ENCODE measurements at places on chromosomes 7 and 10.

GRCh38 chr10:31816318-31816717 lies 112.3 kb downstream of the ARHGAP12 start:
- no peak for DNase-seq

- no peak for DNase-seq
These were observed 7.8 kb upstream of the SRRM3 start for GRCh38 chr7:76193883-76194282.

DNA sequence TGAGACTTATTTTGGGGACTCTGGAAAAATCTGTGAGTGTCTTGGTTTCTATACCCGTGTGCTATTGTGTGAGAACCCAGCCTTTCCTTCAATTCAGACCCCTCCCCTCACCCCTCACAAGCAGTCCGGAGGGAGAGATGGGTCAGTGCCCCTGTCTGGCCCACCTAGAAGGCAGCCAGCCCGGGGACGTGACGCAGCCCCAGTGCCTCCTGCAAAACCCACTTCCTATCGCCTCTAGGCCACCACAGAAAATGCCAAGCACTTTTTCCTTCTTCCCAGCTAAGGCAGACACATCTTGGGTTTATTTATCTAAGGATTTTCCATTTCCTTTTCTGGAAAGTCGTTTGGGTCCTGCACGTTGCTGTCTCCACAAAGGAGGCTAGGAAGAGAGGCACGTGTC lies 11.6 kb upstream of the AQP1 start:
- no peak for DNase-seq

DNA sequence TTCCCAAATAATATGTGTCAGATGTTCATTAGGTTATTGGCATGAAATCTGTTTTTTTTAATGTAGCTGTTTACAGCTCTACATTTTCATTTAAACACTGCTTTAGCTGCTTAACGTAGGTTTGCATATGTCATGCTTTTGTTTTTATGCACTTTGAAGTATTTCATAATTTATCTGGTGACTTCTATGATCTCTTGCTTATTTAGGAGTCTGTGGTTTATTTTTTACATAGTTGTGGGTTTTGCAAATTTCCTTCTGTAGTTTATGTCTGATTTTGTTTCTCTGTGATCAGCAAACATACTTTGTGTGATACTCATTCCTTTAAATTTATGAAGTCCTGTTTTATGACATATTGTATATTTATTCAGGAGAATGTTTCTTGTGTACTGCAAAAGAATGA lies 606.5 kb upstream of the PFKP start:
- peak; percentile 24 for DNase-seq

GRCh38 chr7:2751086-2751485 lies 63.1 kb downstream of the AMZ1 start:
- DNase-seq: no peak

DNA sequence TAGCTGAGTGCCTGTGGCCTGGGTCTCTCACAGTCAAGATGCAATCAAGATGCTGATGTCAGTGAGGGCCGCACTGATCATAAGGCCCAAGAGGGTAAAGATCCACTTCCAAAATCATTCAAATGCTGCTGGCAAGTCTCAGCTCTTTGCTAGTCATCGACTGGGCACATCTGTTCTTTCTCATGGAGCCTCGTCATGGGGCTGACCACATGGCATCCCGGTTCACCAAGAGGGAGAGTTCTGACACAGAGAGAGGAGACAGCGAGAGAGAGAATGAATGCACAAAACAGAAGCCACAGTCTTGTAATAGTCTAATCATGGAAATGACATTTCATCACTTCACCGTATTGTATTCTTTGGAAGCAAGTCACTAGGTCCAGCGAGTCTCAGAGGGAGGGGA lies 1067.5 kb upstream of the C7orf33 start:
- no peak for DNase-seq

GRCh38 chr7:5546626-5547025 lies 123.0 kb upstream of the TNRC18 start:
- DNase-seq: no peak

DNA sequence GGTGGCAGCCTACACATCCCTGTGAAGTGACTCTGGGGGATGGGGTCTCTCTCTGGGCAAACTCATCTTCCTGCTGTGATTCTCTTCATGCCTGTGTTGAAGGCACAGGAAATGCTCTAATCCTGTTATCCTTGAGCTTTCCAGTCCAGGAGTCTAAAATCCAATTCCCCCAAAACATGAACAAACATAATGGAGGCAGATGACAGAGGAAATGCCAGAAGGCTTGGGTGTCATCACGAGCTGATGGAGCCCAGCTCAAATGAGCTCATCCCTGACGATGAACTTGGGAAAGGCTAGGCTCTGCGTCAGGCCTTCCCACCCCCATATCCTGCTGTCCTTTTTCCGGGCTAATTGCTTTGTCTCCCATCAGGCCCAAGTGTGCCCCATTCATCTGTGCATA lies 165.9 kb upstream of the PODXL start:
- DNase-seq: no peak

DNA sequence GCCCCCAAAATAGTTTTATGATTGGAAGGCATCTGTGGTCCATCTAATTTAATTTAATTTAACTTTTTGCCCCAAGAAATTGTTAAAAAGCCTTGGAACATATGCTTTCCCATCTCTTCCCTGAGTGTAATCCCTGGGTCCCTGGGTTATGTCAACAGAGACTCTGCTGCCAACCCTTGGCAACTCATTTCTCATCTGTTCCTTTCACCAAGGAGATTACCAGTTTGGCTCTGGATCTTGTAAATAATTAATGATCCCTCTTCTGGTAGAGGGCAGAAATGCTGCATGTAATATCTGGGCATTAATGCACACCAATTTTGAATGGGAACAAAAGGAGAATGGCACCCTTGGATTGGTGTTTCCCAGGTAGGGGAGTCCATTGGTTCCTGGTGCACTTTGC lies 514.2 kb downstream of the CCSER2 start:
- DNase-seq: no peak

DNA sequence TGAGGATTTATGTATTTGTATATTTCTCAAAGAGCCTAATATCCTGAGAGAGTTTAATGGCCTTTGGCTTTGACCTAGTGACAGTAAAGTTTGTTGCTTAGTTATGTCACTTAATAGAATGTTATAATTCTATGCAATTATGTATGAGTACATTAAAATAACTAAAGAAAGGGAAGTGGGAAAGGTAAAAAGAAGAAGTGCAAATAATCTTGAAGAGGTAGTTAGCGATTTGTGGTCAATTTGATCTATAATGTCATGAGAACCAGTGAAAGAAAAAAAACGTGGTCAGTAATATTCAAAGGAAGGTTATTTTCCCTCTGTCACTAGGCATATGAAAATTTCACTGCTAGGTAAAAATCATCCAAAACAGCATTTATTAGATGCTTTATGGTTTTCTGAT lies 143.4 kb upstream of the LSM8 start:
- no peak for DNase-seq

- DNase-seq: no peak
These were observed 82.8 kb downstream of the CDK6 start for GRCh38 chr7:92753614-92754013.

DNA sequence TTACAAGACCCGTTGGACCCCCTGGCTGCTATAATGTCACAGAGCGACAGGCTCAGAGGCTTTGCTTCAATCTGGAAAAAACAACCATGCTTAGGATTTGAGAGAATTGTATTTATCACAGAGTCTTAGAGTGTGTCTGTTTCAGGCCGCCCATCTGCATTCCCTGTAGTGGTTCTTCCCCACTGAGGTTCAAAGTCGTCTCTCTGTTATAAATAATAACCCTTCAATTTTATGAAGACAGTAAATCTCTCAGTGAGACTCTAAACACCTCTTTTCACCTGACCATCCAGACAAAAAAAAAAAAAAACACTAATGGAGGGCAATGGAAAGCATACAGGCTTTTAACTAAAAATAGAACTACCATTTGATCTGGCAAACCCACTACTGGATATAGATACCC lies 565.4 kb upstream of the AUTS2 start:
- DNase-seq: no peak

- no peak for DNase-seq
These were observed 335.8 kb upstream of the KAT6B start for GRCh38 chr10:74490551-74490950.

DNA sequence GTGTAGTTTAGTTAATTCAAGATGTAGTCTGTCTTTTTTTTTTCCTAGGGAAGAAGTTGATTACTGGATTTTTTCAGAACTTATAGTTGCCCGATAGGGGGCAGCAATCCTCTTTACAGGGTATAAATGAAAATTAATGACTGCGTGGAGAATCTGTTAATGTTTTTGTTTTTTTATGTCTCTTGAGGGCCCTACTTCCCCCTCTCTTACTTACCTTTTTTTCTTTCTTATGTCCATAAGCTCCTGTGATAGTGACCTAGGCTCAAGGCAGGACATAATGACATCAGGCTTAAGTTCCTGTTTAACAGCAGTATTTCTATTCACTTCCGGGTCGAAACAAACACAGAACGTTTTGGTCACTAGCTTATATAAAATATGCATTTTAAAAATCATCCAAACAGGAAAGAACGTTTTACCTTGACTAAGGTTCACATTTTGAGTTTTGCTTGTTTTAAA lies 18.8 kb downstream of the CDC123 start:
- DNase-seq: peak; percentile 59

- no peak for DNase-seq
These were observed 87.3 kb downstream of the PALS2 start for GRCh38 chr7:24660546-24660945.

DNA sequence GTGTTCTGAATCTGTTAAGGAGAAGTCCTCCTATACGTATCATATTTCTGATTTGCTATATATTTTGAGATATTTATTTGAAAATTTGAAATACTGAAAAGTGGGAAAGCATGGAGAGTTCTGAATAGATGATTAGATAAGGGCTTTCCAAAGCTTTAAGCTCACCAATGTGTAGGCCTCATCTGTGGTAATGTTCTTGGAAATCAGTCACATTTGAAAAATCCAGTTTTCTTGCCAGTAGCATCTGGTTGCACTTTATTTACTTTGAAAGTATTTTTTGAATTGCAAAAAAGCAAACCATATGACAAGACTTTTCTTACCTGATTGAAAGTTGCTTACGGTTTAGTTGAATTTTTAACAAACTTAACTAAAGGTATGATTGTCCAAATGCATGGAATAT lies 21.7 kb downstream of the ADD3 start:
- peak; percentile 55 for DNase-seq

DNA sequence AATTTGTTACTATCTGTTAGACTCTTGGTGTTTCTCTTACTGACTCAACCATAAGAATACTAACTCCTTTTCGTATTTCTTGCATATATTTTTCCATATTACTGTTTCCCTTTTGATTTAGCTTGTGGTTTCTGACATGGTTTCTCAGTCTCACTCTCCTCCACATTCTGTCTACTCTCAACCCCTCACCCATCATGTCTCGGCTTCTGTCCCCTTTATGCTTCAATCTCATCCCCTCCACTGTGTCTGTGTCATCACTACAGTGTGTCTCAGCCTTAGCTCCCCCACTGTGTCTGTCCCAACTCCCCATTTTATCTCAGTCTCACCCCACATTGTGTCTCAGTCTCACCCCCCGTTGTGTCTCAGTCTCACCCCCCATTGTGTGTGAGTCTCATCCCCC lies 126.9 kb downstream of the VIPR2 start:
- DNase-seq: no peak
